ENCODE measurements at places on chromosomes 5 and 9.

GRCh38 chr9:19649336-19650041 is 139.3 kb downstream of the SLC24A2 start:
- no peak for DNase-seq

DNA sequence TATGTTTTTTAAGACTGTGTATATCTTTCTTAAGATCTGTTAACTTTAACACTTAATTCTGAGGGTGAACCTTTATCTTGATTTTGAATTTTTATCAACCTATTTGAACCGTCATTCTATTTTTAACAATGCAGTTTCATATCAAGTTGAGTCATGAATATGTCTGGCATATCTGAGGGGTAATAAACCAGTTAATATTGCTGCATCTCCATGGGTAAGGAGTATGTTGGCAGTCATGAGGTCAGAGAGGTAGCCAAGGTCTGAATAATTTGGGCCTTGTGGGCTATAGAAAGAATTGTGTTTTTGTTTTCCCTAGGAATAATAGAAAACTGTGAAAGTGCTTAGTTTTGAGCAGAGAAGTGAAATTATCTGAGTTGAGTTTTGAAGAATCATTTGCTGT is 419.0 kb downstream of the PLK2 start:
- no peak for DNase-seq

DNA sequence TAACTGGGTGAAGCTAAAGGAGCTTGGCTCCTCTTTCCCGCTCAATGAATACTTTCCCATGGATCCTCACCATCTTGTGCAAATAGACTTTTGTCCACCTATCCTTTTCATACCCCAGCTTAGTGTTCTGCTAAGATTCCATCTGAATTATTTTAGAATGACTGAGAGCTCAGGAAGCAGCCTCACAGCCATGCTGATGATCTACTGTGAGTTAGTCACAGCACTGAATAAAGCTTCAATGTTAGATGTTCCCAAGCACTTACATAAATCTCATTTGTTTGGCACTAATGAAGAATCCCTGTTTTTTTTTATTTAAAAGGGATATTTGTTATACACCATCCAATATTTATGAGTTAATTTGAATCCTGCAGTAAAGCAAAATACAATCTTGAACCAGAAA is 317.6 kb upstream of the TRPC7 start:
- no peak for DNase-seq

DNA sequence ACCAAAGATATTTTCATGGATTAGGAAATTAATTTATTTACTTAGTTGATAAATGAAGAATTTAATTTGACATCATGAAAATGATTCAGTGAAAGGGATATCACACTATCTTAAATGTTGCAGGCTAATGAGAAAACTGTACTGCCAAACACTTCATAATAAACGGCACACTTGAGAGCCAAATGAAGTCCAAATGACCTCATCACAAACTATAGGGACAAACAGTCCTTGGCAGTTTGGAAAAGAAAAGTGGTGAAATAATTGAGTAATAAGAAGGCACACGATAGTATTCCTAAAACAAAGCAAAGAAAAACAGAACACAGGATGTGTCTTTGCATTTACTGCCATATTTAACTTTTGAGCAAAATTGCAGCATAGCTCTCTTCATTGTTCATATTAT is 116.9 kb upstream of the TLR4 start:
- no peak for DNase-seq

DNA sequence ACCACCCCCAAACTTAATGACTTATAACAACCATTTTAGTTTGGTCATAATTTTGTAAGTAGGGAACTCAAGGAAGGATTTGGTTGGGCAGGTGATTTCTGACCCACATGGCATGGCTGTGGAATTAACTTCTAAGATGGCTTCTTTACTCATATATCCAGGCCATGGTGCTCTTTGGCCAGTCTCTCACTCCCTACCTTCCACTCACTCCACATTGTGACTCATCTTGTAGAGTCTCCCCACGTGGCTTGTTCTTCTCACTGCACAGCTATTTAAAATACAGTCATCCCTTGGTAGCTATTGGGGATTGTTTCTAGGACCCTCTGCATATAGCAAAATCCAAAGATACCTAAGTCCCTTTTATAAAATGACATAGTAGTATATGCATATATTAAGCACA is 76.6 kb upstream of the MAST4 start:
- no peak for DNase-seq

GRCh38 chr9:19233344-19233743 is 2.9 kb downstream of the DENND4C start:
- DNase-seq, result no peak

- DNase-seq, result no peak
These were observed 65.8 kb downstream of the SEMA4D start for GRCh38 chr9:89431930-89432725.

- DNase-seq, result no peak
These were observed 9.9 kb downstream of the ZNF618 start for GRCh38 chr9:113886026-113886369.

GRCh38 chr5:1636981-1637638 is 113.3 kb upstream of the LPCAT1 start:
- DNase-seq, result no peak
